Stimulated activated CD4-positive, alpha-beta T cell treated with anti-CD3 and anti-CD28 coated beads, TNF-alpha, amount 100 ng/mL, for 4 hours (primary cell): ENCODE measurements at places on chromosomes 12 and 14.

DNA sequence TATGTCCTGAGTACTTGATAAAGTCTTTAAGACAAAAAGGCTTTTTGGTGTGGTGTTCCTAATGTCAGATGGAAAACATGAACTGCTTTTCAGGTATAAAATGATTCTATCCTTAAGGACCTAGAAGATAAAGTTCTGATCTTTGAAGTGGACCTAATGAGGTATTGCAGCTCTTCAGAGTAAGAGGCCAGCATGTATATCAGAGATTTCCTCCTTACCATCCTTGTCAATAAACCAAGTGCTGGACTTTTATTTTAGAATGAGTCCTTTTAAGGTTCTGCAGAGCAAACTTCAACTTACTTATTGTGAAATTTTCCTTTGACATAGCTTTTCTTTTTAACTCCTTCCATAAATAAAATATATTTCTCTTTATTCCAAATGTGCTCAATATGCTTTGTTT lies 50.1 kb downstream of the UNC79 start:
- DNase-seq: no peak

DNA sequence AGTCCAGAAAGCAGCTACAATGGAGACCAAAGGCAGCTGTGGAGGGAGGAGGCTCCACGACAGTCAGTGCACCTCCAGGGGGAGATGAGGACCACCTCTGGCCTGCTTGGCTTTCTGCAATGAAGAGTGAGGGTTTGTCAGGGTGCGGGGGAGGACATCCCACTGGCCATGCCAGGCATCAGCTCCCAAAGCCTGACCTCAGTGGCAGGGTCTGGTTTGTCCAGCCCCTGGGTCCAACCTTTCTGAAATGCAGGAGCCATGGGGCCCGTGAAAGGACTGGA lies 35.2 kb downstream of the SLC6A12 start:
- DNase-seq: no peak

DNA sequence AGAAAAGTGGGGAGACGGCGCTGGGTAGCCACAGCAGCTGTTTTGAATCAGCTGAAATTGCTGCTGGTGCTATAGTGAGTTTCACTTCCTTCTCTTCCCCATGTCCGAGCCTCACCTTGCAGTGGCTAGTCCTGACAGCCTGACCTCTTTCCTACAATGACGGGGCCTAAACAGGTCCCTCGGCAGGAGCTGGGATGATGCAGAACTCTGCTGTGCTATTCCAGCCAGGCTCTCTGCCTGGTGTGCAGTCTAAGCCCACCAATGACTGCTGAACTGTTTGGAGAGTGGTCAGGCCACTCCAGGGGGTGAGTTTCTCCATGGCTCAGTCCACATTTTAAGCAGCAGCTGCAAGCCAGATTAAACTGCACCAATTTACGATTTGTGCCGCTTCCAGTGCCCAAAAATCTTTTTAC lies 207.3 kb downstream of the TTC7B start:
- DNase-seq: no peak

DNA sequence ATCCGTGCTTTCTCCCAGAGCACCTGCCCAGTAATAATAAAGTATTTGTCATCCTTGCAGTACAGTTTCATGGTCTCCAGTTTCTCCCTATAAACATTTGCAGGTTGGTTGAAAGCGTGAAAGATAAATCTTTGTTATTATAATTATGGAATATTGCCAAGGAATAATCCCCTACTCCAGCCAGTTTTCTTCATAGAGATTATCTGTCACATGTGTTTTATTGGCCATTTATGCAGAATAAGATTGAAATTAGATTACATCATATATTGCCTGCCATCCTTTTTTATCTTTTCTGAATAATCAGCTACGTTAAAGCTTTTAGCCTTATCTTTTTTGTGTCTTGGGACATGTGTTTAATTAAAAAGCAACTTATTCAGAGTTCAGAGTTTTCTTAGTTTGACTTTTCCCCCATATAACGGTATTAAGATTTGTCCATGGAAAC lies 168.0 kb downstream of the KICS2 start:
- no peak for DNase-seq

DNA sequence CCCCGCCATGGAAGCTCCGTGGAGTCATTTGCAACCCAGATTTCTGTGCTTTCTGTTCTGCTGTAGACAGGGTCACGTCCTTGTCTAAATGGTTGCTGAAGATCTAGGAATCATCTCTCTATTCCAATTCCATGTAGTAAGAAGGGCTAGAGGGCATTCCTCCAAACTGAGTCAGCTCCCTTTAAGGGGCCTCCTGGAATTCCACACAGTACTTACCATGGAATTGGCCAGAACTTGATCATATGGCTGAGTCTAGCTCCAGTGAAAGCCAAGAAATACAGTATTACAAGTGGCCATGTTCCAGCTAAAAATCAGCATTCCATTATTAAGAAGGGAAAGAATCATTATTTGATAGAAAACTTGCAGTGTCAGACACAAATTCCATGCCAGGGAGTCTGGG lies 171.9 kb downstream of the PRKCH start:
- DNase-seq: no peak

DNA sequence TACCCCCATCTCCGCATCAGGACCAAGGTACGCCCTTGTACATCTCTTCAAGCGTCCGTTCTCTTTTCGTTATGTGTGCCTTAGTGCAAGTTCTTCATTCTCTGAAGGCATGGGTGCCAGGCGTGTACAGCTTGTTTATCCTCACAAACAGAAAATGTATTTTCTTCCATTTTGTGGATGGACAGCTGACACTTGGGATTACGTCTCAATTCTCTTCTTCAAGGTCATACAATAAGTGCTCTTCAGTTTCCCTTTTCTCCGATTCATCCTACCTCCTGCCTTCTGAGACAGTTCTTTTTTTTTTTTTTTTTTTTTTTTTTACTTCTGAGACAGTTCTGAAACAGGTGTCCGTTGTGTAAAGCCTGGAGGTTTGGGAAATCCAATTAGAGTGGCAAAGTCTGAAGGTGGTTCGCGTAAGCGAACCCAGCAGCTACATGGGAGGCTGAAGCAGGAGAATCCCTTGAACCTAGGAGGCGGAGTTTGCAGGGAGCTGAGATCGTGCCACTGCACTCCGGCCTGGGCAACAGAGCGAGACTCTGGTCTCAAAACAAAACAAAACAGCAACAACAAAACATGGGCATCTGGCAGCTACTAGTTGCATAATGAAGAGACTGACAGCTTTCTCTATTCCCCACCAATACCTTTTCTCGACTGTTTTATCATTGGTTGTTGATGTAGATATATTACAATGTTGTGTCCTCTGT lies 734 bp downstream of the COX6A1 start:
- DNase-seq: no peak

GRCh38 chr12:58309806-58310205 lies 368.4 kb downstream of the ATP23 start:
- no peak for DNase-seq

GRCh38 chr14:53875324-53875897 lies 81.2 kb downstream of the BMP4 start:
- DNase-seq: no peak

DNA sequence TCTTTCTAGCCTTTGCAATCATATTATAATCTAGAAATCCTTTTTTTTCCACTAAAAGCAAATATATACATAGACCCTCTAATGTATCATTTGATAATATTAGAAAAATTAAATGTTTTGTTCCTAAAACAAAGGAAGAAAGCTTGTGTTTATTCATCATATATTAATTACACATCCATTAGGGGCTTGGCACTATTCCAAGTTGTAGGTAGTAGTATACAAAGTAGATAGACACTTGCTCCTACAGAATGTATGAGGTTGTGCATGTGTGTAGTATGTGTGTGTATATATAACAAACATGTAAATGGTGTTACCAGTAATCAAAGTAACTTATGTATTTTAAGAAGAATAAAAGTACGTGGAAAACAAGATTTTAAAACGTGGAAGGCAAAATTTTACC lies 15.0 kb upstream of the KCNMB4 start:
- no peak for DNase-seq

- no peak for DNase-seq
These were observed 83.2 kb downstream of the PITPNM2 start for GRCh38 chr12:123067654-123068053.

- DNase-seq: no peak
These were observed 63.2 kb upstream of the TMX1 start for GRCh38 chr14:51176839-51177238.

DNA sequence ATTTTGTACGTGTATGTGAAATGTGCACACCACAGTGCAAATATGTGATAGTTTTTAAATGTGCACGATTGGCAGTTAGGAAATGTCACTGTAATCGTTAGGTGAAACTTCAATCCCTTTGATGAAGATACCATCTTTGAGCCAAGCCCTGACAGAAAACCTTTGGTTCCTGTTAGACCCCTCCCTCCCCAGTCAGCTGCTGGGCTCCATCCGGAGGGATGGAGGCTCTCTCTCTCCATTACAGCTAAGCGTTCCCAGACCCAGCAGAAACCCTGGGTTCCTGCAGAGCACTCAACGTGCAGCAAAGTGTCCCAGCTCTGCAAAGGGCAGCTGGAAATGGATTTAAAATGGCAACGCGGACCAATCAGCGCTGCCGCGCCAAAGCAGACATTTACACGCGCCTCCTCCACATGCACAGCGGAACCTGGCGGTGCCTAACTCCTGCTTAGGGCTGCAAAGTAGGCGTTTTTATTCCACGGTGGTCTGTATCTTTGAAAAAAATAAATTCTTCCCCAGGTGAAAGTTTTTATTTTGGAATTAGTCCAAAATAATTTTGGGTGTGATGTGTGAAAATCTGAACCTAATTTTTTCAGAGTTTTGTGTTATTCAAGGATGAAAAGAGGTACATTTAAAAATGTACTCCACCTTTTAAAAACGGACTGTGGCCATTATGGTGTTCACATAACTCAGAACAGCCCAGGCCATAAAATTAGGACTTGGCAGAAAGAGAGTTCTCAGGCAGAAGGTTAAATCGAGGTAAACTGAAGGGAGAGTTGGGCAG lies 1.4 kb upstream of the HMGA2 start:
- no peak for DNase-seq

GRCh38 chr12:113093409-113094101 lies 37.0 kb downstream of the DTX1 start:
- DNase-seq: no peak

GRCh38 chr12:109440851-109441490 lies 36.1 kb downstream of the KCTD10 start:
- no peak for DNase-seq

GRCh38 chr12:90991952-90992465 lies 12.8 kb downstream of the EPYC start:
- no peak for DNase-seq

- no peak for DNase-seq
These were observed 237.9 kb downstream of the IPO8 start for GRCh38 chr12:30457621-30458289.

- no peak for DNase-seq
These were observed 1.3 kb downstream of the TRAF3 start for GRCh38 chr14:102778338-102779083.

- DNase-seq: no peak
These were observed 55.5 kb upstream of the SRRM4 start for GRCh38 chr12:118925826-118926225.

DNA sequence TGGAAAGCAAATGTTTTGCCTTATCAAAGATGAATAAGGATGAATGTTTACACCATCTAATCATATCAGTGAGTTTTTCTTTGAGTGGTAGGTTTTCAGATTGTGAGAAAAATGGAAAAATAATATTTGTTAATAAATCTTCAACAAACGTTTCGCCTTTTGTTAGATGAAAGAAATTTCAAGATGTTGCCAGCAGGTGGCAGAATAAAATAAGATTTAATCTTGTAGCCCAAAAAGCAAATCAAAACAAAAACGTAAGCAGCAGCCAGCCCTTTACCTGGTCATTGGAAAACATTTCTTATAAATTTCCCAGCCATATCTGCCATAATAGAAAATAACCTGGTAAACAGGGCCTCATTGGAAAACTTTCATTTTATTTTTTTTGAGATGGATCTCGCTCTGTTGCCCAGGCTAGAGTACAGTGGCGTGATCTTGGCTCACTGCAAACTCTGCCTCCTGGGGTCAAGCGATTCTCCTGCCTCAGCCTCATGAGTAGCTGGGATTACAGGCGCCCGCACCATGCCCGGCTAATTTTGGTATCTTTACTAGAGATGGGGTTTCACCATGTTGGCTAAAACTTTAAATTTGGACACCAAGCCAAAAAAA lies 15.4 kb upstream of the TMEM120B start:
- DNase-seq: no peak
